Activated CD8-positive, alpha-beta memory T cell treated with anti-CD3 and anti-CD28 coated beads, Interleukin-2, amount 50 U/mL, for 4 hours (primary cell): ENCODE measurements at places on chromosomes 16 and 17.

DNA sequence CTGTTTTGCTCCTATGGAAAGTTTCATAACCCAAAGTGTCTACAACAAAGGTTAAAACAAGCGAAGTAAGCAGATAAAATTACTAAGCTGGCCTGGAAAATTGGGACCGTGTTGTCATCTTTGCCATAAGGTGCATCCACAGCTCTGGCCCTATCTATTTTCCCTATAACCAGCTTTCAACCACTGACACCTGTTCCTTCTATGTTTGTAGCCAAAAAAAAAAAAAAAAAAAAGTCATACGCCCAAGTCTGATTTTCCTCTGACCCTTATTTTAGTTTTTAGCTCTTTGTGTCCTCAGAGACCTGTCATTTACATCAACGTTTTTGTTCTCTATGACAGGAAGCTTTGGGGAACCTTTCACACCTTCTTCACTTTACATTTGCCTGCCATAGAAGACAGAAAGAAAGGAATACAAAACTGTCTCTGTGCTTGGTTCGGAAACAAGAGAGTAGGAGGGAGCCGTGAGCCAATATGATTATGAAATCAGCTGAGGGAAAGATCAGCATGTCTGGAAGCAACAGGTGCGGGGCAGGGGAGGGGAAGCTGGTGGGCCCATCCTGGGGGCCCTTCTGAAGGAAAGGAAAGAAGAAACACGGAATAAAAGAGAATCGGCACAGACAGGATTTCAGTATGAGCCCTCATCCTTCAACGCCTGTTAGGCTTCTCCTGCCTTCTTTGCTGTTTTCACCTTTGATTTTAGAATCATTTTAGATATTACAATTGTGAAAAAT lies 8.5 kb downstream of the HS3ST3A1 start:
- DNase-seq, result no peak

DNA sequence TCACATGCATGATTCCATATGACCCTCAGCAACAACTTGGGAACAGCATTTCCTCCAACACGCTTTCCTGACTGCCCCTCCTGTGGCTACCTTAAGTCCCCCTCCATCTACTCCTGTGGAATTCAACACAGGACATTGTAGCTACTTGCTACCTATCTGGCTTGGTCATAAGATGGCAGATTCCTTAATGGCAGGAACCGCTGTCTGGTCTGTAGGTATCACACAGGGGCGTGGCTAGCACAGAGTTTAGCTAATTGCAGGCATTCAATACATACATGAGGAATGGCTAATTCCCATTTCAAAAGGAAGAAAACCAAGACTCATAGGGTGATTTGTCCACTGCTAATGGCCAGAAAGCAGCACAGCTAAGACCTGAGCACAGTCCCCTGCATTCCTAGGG lies 8.6 kb downstream of the LRRC59 start:
- no peak for DNase-seq

DNA sequence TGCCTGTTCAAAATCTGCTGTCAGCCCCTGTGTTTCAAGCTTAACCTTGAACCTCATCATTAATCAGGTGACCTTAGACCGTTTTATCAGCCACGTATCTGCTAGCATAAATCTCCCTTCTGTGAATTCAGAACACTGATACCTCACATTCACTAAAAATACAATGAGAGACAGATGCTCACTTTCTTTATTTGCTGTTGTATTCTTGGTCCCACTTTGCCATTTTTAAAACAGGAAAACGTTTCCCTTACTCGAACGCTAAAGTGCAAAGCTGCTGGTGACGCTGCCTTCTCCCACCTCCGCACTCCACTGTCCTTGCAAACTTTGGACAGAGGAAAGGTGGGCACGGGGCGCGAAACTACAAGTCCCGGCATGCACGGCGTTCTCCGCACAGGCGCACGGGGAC lies 220 bp upstream of the ARHGAP44 start:
- no peak for DNase-seq

- no peak for DNase-seq
Observed at GRCh38 chr16:68086336-68086841, 1.2 kb downstream of the NFATC3 start.

DNA sequence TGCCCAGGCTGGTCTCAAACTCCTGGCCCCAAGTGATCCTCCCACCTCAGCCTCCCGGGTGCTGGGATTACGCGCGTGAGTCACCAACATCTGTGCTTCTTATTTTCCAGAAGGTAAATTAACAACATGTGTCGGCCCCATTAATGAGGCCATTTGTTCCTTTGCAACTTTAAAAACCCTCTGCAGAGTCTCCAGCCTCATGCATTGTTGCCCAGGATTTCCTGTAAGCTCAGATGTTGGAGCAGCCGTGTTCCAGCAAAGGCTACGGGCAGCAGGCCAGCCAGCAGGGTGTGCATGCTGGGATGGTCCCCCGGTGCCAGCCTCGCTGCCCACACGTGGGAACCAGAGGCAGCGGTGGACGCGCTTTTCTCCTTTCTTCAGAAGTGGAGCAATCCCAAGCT lies 19.1 kb upstream of the HEXD start:
- DNase-seq, result no peak

DNA sequence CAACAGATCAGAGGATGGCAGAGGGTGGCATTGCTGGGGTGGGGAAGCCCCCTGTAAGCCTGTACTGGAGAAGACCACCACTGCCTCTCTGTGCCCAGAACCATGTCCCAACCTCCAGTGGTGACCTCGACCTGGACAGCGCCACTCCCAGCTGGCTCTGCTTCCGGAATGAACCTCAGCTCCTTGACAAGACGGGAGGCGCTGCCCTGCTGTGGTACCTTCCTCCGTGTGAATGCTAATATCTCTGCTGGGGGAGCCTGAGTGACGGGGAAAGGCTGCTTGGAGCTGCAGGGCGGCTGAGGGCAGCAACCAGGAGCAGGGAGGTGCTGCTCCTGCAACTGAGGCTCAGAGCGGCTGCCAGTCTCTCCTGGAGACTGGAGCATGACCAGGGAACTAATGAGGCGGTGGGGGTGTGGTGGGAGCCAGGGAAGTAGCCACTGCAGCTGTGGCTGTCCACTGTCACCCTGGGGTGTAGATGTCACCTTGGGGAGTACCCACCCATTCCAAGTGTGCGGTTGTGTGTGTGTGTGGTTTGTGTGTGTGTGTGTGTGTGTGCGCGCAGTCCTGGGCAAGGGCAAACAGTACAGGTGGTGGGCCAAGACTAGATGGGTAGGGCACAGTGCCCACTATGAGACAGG lies 6.2 kb downstream of the PRCD start:
- DNase-seq, result no peak

DNA sequence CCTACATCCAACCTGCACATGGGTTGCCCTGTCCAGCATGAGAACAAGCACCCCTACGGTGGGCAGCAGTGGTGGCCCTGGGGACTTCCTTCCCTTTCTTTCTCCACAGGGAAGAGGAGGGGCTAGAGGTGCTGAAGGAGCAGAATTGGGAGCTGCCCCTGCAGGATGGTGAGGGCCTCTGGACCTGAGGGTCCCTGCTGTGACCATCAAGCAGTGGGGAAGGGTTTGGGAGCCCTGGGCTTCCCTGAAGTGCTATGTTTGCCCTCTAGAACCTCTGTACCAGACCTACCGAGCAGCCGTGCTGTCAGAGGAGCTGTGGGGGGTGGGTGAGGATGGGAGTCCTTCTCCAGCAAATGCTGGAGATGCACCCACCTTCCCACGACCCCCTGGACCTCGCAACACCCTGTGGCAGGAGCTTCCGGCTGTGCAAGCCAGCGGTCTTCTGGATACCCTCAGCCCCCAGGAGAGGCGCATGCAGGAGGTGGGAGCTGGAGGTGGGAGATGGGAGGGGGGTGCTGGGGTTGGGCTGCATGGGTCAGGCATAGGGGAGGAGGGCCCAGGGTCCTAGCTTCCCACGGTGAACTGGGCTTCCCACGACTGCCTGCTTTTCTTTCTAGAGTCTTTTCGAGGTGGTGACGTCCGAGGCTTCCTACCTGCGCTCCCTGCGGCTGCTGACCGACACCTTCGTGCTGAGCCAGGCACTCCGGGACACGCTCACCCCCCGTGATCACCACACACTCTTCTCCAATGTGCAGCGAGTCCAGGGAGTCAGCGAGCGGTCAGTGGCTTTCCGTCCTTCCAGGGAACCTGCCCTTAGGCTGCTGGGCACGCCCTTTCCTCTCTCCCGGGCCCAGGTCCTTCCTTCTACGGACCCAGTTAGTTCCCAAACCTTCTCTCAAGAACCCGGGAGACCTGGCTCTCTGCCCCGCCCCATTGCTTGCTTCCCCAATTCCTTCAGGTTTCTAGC lies 5.0 kb downstream of the ARHGEF15 start:
- no peak for DNase-seq

GRCh38 chr16:87742781-87743490 lies 22.9 kb downstream of the KLHDC4 start:
- no peak for DNase-seq

GRCh38 chr16:86881861-86882273 lies 303.5 kb downstream of the FOXL1 start:
- DNase-seq, result no peak

DNA sequence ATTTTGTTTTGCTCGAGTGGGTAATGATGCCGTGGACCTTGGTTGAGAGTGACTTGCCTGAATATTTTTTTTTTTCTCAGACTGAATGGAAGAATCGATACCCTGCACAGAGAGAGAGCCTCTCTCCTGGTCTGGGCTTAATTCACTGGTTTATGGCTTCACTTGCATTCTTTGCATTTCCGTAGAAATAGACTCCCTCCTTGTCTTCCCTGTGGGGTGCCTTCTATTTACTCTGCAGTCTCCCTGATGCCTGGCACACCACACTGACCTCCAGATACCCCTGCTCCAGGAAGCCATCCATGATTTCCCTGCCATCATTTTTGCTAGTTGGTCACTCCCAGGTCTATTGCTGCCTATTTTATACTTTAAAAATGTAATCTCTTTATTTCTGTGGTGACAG lies 238.0 kb downstream of the SNX29 start:
- no peak for DNase-seq

DNA sequence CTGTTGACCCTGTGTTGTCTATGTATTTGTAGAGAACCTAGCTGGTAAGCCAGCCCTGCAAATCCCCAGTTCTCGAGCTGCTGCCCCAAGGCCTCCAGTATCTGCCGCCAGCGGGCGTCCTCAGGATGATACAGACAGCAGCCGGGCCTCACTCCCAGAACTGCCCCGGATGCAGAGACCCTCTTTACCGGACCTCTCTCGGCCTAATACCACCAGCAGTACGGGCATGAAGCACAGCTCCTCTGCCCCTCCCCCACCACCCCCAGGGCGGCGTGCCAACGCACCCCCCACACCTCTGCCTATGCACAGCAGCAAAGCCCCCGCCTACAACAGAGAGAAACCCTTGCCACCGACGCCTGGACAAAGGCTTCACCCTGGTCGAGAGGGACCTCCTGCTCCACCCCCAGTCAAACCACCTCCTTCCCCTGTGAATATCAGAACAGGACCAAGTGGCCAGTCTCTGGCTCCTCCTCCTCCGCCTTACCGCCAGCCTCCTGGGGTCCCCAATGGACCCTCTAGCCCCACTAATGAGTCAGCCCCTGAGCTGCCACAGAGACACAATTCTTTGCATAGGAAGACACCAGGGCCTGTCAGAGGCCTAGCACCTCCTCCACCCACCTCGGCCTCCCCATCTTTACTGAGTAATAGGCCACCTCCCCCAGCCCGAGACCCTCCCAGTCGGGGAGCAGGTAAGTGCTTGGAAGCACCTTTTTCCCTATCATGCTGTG lies 23.1 kb upstream of the CDC6 start:
- no peak for DNase-seq
